IMR-90 (cell line): ENCODE measurements at places on chromosomes 1 and 21. TPM values are rescaled to one million over a fixed set of nuclear protein-coding genes. Genes with fewer than 3 reads are reported as not detected.

- H3K27me3 ChIP-seq = no peaks in the 10 kb centered on the region
- no peaks in the 10 kb centered on the region for H3K36me3 ChIP-seq
- no peak overlapping the region for H3K27ac ChIP-seq
- no peaks in the 10 kb centered on the region for H3K4me1 ChIP-seq
- DNase-seq = no peak
- no peak overlapping the region for H3K4me3 ChIP-seq
These were observed 48.4 kb downstream of the SLAMF6 start for GRCh38 chr1:160474392-160475242.

DNA sequence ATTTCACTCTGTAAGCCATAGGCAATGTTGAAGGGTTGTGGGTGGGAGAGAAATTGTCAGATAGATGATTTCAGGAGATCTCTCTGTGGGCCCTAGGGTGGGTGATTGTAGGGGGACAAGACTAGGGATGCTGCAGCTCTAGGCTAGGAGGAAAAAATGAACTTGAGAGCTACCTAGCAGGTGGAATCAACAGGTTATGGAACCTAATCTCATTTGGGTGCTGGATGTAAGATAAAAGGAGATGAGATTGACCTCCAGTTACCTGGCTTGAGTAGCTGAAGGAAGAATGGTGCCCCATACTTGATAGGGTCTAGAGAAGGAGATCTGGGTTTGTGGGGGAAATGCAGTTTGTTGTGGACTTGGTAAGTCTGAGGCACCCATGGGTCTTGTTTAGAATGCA lies 396.5 kb downstream of the RRAGC start:
- no peak overlapping the region for H3K4me3 ChIP-seq
- H3K27ac ChIP-seq = no peak overlapping the region
- H3K27me3 ChIP-seq = no peaks in the 10 kb centered on the region; the same call in 1 of the 2 replicates
- H3K4me1 ChIP-seq = no peaks in the 10 kb centered on the region

DNA sequence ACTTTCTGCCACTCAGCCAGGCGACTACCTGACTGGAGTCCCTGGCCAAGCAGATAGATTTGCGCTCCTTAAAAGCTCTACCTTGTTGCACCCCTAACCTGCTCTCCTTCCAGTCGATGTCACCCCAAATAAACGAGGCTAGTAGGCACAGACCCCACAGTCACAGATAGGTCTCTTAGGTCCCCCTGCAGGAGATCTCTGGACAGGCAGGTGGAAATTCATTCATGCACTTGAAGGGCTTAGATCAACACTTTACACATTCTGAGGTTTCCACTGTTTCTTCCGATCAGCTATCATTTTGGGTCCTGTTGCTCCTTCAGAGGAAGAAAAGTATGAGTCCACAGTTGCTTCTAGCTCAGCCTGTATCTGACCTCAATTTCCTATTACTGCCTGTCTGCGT lies 272.6 kb upstream of the FMN2 start:
- no peak for DNase-seq
- H3K36me3 ChIP-seq = no peaks in the 10 kb centered on the region
- H3K27me3 ChIP-seq = no peaks in the 10 kb centered on the region
- no peaks in the 10 kb centered on the region for H3K4me1 ChIP-seq

DNA sequence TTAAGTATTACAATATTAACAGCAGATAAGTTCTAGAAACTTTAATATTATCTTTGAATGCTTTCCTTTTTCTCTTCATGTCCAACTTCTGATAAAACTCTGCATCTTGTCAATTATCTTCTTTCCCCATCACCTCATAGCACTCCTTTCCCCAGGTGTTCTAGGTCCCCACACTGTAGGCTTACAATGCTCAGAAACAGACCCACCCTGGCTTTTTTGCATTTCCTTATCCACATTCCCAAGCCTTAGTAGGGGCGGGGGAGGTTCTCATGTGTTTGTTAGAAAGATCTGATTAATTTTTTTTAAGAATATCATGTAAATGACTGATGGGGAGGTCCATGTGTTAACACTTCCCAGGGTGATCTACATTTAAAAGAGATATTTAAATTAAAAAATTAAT lies 63.9 kb downstream of the PLPPR4 start:
- H3K27ac ChIP-seq = no peak overlapping the region
- no peak overlapping the region for H3K4me3 ChIP-seq
- no peaks in the 10 kb centered on the region; the same call in none of the 2 replicates for H3K27me3 ChIP-seq
- no peaks in the 10 kb centered on the region for H3K4me1 ChIP-seq
- DNase-seq = no peak
- H3K36me3 ChIP-seq = no peaks in the 10 kb centered on the region

GRCh38 chr1:176118985-176119384 lies 88.1 kb downstream of the COP1 start:
- no peak overlapping the region for H3K4me3 ChIP-seq
- H3K27me3 ChIP-seq = no peaks in the 10 kb centered on the region
- peak overlapping the region; percentile 17; the same call in 1 of the 2 replicates for H3K27ac ChIP-seq

- no peak overlapping the region for H3K4me3 ChIP-seq
- peaks cover 8% of the 10 kb centered on the region for H3K4me1 ChIP-seq
- no peak for DNase-seq
- H3K27me3 ChIP-seq = peaks cover 1% of the 10 kb centered on the region; the same call in 1 of the 2 replicates
- no peak overlapping the region for H3K27ac ChIP-seq
These were observed 392.6 kb upstream of the VAMP3 start for GRCh38 chr1:7378346-7379130.

DNA sequence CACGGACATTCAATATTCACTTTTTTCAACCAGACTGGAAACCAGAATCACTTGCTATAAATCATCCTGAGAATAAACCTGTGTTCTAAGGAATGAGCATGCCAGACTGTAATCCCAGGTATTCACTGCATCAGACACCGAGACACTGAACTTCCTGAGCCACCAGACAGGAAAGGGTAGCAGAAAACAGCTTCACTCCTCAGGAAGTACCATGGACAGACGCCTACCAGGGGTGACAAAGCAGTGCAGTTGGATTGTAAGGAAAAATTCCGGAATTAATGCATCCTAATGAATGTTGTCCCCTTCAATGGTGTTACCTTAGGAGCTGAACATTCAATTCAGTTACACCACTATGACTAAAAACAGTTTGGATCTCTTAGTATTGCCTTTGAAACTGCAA lies 156.1 kb downstream of the PIGK start:
- DNase-seq = no peak
- no peaks in the 10 kb centered on the region for H3K4me1 ChIP-seq
- H3K27ac ChIP-seq = no peak overlapping the region
- H3K4me3 ChIP-seq = no peak overlapping the region
- H3K36me3 ChIP-seq = no peaks in the 10 kb centered on the region

- DNase-seq = no peak
- H3K27ac ChIP-seq = no peak overlapping the region
- H3K27me3 ChIP-seq = no peaks in the 10 kb centered on the region
- H3K36me3 ChIP-seq = 0 out of 2 replicates have a peak, but pooled peaks cover 2% of the 10 kb centered on the region
- no peak overlapping the region for H3K4me3 ChIP-seq
- H3K4me1 ChIP-seq = peaks cover 7% of the 10 kb centered on the region
These were observed 612.2 kb downstream of the SMYD3 start for GRCh38 chr1:245894843-245895242.

DNA sequence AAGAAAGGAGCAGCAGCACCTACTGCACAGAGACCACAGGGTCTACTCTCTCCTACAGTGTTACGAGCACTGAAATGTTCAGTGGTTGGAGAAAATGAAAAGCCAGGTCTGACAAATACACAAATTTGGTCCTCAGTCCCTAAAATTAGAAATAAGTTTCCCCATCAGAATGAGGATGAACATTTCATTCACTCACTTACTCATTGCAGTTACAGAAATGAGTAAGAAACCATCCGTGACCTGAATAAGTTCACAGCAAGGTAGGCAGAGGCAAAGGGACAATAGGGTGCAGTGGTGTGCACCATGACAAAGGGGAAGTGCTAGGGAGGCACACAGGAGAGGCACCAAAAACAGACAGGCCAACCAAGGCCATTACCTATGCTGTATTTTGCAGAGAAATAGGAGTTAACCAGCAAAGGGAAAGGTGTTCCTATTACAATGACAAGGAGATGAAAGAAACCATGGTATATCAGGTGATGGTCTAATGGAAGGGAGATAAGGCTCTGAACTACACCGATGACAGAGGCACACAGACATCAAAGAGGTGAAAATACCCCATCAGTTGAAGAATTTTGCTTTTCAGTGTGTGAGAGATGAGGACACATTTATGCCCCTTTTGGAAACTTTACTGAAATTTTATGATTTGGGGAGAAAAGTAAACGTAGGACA lies 29.4 kb downstream of the VAV3 start:
- H3K27me3 ChIP-seq = no peaks in the 10 kb centered on the region
- no peaks in the 10 kb centered on the region for H3K4me1 ChIP-seq
- no peak for DNase-seq
- H3K27ac ChIP-seq = no peak overlapping the region

RGS16 gene
- total RNA-seq = 0.18 and 0.28 TPM in 2 replicates

NUP210L gene
- total RNA-seq = under 0.01 TPM in 2 replicates

NGF gene
- 8.3 and 12.5 TPM in 2 replicates for total RNA-seq
